A549 treated with DMSO at 1 μM for 4 hours (cell line): ENCODE measurements at places on chromosomes 4 and X. TPM values are rescaled to one million over a fixed set of nuclear protein-coding genes. Genes with fewer than 3 reads are reported as not detected.

TNIP3 gene
- total RNA-seq, result 0.25 to 0.58 TPM (median 0.57 TPM) in 5 replicates

CXCL1 gene
- total RNA-seq, result 13.1 to 17.1 TPM (median 15.9 TPM) in 5 replicates

SYTL5 gene
- total RNA-seq, result 0.21 to 0.45 TPM (median 0.44 TPM) in 5 replicates

SHISA3 gene
- total RNA-seq, result not detected in 5 replicates

GIMD1 gene
- not detected in 5 replicates for total RNA-seq

PPP2R2C gene
- total RNA-seq, result 29.6 to 44.0 TPM (median 40.4 TPM) in 5 replicates

RWDD4 gene
- 16.1 to 19.8 TPM (median 18.2 TPM) in 5 replicates for total RNA-seq

PDGFRA gene
- total RNA-seq, result 0.38 to 0.96 TPM (median 0.66 TPM) in 5 replicates

DCAF12L2 gene
- total RNA-seq, result 0.13 to 0.21 TPM (median 0.16 TPM) in 4 of 5 replicates, not detected in the other

DCAF12L1 gene
- not detected in 5 replicates for total RNA-seq

CT83 gene
- not detected in 5 replicates for total RNA-seq

TLR3 gene
- 0.21 to 0.60 TPM (median 0.36 TPM) in 5 replicates for total RNA-seq

OTUD6A gene
- not detected in 5 replicates for total RNA-seq

PABPC1L2A gene
- total RNA-seq, result not detected in 5 replicates

MAGEB1 gene
- not detected in 5 replicates for total RNA-seq

IGSF1 gene
- 0.39 to 0.68 TPM (median 0.42 TPM) in 5 replicates for total RNA-seq

MSN gene
- total RNA-seq, result 247 to 345 TPM (median 304 TPM) in 5 replicates

UGT2A1 gene
- total RNA-seq, result not detected in 5 replicates

HPGDS gene
- not detected in 5 replicates for total RNA-seq

BMP3 gene
- not detected in 5 replicates for total RNA-seq

MAGEA11 gene
- not detected in 5 replicates for total RNA-seq

MAP7D2 gene
- total RNA-seq, result 5.3 to 7.1 TPM (median 5.7 TPM) in 5 replicates

POLA1 gene
- 9.8 to 13.9 TPM (median 13.6 TPM) in 5 replicates for total RNA-seq

CHRDL1 gene
- total RNA-seq, result 0.03 TPM in 1 of 5 replicates, not detected in the others

DCX gene
- not detected in 5 replicates for total RNA-seq

ARMCX1 gene
- total RNA-seq, result 0.24 to 0.38 TPM (median 0.35 TPM) in 5 replicates

DOK7 gene
- total RNA-seq, result 0.28 to 0.97 TPM (median 0.47 TPM) in 5 replicates

NAT8L gene
- total RNA-seq, result 11.9 to 15.4 TPM (median 13.8 TPM) in 5 replicates

DRD5 gene
- not detected in 5 replicates for total RNA-seq

ABLIM2 gene
- 0.39 to 0.80 TPM (median 0.50 TPM) in 5 replicates for total RNA-seq

GAGE12H gene
- total RNA-seq, result not detected in 5 replicates

PJA1 gene
- 14.5 to 16.5 TPM (median 15.3 TPM) in 5 replicates for total RNA-seq
